ENCODE measurements at places on chromosomes 1 and 21. TPM values are rescaled to one million over a fixed set of nuclear protein-coding genes. Genes with fewer than 3 reads are reported as not detected.

PLEKHN1 gene
- 0.88 TPM for total RNA-seq

COG2 gene
- 20.7 TPM for total RNA-seq

OR2L13 gene
- not detected for total RNA-seq

TNFAIP8L2 gene
- not detected for total RNA-seq

GBP5 gene
- 0.31 TPM for total RNA-seq

BARHL2 gene
- total RNA-seq, result not detected

CFH gene
- 19.3 TPM for total RNA-seq

KLHDC9 gene
- 1.4 TPM for total RNA-seq

GLRX2 gene
- total RNA-seq, result 21.5 TPM

OR2T33 gene
- not detected for total RNA-seq

NAXE gene
- 74.0 TPM for total RNA-seq

RCSD1 gene
- total RNA-seq, result 1.00 TPM

CLIC6 gene
- not detected for total RNA-seq

SPATA6 gene
- 4.9 TPM for total RNA-seq

CFHR3 gene
- total RNA-seq, result not detected

GRCh38 chr1:43329995-43330751 lies 7.4 kb upstream of the MPL start:
- DNase-seq, result peak; percentile 89

DNA sequence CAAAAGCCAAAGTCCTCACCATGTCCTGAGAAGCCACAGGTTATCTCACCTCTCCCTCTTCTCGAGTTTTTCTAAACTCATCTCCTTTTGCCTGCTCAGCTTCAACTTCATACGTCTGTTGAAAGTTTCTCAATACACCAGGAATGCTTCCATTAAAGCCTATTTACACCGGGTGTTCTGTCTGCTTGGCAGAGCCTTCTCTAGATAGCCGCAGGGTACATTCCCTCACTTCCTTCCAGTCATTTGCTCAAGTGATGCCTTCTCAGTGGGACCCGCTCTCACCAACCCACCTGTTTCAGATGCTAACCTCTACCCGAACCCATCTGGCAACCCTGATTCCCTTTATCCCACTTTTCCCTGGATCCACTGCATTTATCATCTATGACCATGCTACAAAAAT lies 257.0 kb upstream of the ADGRL2 start:
- no peak for DNase-seq

DNA sequence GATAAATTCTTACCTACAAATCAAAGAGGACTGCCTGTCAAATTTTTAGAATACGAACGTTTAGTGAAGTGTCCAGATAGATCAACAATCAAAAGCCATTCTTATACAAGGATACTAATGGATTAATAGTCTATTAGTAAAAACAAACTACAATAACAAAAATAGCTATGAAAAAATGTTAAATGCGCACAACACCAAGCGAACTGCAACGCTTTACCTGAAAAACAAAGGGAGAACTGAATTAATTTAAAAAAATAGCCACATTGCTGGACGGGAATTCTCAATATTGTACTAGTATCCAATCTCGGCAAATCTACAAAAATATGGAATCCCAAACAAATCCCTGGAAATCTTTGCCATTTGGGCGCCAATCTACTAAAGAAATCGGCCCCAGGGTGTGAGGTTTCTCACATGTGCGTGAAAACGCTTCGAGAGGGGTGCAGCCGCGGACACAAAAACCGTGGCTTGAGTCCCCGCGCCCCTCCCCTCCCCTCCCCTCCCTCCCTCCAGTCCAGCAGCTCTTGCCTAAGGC lies 55.6 kb downstream of the TRAF5 start:
- DNase-seq, result no peak

DNA sequence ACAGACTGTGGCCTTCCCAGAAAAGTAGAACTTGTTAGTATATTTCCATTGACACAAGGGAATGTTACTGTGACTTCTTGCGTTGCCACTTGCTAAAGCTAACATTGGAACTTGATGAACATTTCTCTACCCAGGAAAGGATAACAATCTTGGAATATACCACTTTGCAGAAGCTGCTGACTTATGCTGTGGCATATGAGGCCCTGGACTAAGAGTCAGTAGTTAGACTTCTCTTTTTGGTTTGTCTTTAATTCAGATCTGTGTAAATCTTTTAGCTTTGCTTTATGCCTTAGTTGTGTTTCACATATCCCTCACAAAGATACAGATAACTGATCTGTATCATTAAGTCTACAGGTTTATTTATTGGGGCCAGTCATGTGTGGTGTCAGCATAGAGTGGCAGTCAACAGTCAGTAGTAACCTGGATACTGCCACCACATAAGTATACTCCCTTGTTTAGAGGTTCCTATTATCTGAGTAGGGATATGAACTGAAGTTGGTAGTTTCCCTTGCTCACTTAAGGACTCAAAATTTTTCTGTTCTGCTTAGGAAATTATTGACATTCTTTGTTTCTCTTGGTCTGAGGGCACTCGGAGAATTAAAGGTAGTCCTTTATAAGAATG lies 14.7 kb downstream of the RNF2 start:
- no peak for DNase-seq

GRCh38 chr1:233240829-233241682 lies 54.5 kb downstream of the PCNX2 start:
- peak; percentile 65 for DNase-seq

DNA sequence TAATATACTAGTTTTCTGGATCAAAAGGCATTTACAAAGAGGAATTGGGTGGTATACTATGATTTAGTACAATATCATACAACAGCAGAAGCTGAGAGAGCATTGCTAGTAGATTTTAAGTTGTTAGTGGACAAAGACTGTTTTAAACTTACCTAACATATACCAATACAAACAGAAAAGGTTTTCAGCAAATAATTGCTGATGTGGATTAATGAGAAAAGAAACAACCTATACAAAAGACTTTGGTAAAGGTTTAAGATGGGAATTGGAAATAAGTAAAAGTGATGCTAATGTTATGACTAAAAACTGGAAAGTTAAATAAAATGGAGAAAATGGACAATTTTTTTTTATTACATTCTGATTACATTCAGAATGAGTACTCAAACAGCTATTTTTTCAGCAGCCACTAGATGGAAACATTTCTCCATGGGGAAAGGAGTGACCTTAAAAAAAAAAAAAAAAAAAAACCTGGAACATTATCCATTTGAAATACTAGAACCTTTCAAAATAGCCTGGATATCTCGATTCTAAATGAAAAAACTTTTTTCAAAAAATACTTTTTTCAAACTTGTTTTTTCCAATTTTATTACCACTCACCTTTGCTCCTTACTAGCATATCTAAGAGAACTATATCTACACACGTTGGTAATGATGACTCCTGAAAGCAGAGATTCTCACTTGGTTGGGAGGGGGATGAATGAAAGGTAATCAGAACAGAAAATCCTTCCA lies 55.4 kb downstream of the EPRS1 start:
- DNase-seq, result peak; percentile 58

GRCh38 chr1:196466166-196466565 lies 142.1 kb downstream of the KCNT2 start:
- no peak for DNase-seq

DNA sequence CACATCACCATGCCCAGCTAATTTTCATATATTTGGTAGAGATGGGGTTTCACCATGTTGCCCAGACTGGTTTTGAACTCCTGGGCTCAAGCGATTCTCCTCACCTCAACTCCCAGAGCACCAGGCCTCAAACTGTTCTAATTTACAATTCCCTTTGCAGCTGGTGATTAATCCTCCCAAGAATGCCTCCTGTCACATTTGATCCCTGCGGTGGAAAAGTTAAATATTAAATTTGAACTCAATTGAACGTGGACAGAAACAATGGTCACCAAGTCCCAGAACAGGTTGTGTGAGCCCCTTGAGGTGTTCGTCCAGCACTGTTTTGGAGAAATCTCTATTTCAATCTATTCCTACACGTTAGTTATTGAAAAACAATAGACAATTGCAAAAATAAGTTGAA lies 2.0 kb upstream of the ANKRD35 start:
- no peak for DNase-seq

- no peak for DNase-seq
These were observed 52.5 kb upstream of the RIPK4 start for GRCh38 chr21:41819236-41819855.

DNA sequence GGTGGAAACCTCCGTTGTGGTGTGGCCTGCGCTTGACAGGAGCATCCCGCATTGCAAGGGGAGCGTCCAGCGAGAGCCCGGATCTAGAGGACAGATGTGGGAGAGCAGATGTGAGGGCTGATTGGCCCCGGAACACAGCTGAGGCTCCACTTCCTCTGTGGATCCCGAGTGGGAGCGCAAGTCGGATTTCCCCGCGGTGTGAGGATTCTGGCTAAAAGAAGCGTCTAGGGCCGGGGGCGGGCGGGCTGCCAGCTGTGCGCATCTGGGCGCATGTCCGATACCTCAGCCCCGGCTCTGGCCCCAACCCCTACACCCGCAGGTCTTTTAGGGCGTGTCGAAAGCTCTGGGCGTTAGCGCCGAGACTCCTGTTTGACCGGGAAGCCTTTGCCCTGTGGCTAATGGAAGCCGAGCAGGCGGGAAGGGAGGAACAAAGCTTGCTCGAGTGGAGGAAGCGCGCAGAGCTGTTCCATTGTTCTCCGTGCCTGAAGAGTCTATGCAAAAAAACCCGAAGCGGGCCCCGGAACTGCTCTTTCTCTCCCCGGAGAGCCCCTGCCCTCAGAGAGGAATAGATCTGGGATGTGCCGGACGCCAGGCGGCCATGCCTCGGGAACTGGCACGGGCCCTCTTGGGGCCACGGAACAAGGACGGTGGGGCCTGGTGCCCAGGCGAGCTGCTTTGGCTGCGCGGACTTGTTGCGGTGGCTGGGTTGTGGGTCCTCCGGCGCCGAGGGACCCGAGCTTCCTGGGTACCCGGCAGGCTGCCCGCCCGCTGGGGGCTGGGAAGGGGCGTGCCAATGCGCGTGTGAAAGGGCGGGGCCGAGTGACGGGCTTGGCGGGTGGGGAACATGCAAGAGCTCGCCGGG lies 111.1 kb downstream of the NAV1 start:
- DNase-seq, result peak; percentile 65

- DNase-seq, result no peak
These were observed 114.0 kb upstream of the RAB4A start for GRCh38 chr1:229156872-229157271.

- no peak for DNase-seq
These were observed 71.4 kb downstream of the KIF26B start for GRCh38 chr1:245226203-245226499.

DNA sequence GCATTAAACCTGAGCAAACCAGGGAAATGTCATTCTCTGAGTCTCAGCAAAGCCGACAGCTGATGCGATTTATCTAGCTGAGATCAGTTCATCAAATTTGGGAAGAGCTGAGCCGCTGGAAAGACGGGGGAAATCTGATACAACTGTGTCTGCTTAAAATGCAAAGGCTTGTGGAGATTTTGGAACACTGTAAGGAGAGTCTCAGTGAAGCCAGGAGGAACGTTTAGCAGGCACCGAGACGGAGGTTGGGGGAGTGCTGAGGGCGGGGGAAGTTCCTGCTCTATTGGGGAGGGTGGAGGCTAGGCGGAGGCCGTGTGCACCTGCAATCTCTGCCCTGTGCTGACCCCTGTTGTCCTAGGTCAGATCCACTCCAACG lies 143.2 kb upstream of the CSF3R start:
- DNase-seq, result no peak

- DNase-seq, result no peak
These were observed 775 bp upstream of the PRPF38B start for GRCh38 chr1:108691128-108691941.

GRCh38 chr1:23577056-23578004 lies 18.0 kb upstream of the ID3 start:
- peak; percentile 74 for DNase-seq

DNA sequence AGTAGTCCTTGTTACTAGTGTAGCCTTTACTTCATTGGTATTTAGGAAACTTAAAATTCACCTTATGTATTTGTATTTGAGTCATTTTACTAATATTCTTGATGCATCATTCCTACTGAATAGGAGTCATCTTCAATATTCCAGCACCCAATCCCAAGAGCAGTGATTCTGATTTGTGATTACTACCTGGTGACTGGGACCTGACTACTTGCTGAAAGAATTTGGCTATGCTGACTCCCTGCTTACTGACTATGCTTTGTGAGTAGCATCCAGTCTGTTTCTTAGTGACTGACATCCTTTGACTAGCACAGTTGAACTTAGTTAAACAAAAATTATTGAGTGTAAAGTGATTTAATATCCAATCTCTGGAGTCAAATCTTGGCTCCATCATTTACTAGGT lies 129.9 kb upstream of the NEGR1 start:
- no peak for DNase-seq

- no peak for DNase-seq
These were observed 3.8 kb downstream of the CNR2 start for GRCh38 chr1:23909412-23909811.

DNA sequence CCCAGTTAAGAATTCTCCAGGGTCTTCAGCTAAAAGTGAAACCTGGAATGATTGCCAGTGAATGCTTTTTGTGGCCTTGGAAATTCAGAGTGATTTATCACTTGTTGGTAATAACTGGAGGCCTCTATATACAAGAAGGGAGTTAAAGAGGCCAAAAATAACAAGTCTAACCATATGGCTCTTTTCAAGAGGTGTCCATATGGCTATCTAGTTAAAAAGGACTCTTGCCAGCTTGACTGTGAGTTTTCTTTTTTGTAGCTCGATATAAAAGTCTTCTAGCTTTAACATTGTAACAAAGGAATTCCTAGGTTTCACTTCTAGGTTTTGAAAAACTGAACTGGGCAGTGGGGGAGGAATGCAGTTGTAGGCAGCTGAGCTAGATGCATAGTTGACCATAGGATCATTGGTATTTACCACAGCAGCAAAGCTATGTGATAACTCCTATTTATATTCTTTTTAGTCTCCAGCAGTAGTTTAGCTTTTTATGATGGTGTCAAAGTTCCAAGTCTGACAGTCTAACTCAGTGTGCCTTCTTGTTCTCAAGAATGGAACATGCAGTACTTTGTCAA lies 44.4 kb downstream of the CACHD1 start:
- DNase-seq, result peak; percentile 79

DNA sequence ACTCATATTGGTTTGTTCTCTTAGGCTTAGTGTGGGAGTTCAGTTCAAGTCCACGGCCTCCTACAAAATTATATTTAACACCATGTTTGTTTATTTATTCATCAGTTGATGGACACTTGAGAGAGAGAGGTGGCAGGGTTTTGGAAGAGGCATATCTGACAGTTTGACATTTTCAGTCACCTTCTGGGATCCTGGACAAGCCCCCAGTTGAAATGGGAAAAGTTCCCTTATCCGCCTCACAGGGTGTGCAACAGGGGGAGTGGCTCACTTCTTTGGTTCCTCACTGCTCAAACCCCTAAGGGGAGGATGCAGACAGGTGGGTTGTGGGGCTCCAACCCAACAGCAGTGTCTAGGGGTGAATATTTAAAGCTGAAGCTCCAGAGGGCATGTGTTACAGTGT lies 52.3 kb upstream of the TNFSF18 start:
- DNase-seq, result no peak

- no peak for DNase-seq
These were observed 111.5 kb downstream of the PSMG1 start for GRCh38 chr21:39071623-39072214.

GRCh38 chr1:154265586-154265985 lies 6.8 kb upstream of the HAX1 start:
- no peak for DNase-seq

- DNase-seq, result no peak
These were observed 42.4 kb downstream of the PKNOX1 start for GRCh38 chr21:43016728-43017127.

- DNase-seq, result no peak
These were observed 240.5 kb upstream of the SNX7 start for GRCh38 chr1:98421085-98421435.

GRCh38 chr1:119968601-119969000 lies 72.3 kb upstream of the ADAM30 start:
- DNase-seq, result no peak

GRCh38 chr1:73637264-73637663 lies 560.7 kb downstream of the LRRIQ3 start:
- peak; percentile 45 for DNase-seq

Data from endothelial cell of umbilical vein (primary cell).